ENCODE measurements at places on chromosomes 5 and 9. TPM values are rescaled to one million over a fixed set of nuclear protein-coding genes. Genes with fewer than 3 reads are reported as not detected.

The CARD19 gene
- total RNA-seq = 74.9 TPM

The C9 gene
- not detected for total RNA-seq

The NUTM2G gene
- not detected for total RNA-seq

The TLX3 gene
- total RNA-seq = not detected

The CLIC3 gene
- 0.90 TPM for total RNA-seq

The SLC23A1 gene
- total RNA-seq = not detected

The DMRTA1 gene
- 0.19 TPM for total RNA-seq

The DOK3 gene
- total RNA-seq = 2.5 TPM

The PKN3 gene
- total RNA-seq = 18.5 TPM

The GPBP1 gene
- total RNA-seq = 59.1 TPM

The SH3TC2 gene
- total RNA-seq = 6.0 TPM

The FOXD4L5 gene
- total RNA-seq = 0.09 TPM

The PCDHGB4 gene
- total RNA-seq = 14.9 TPM

The FYB1 gene
- total RNA-seq = not detected

The SEMA4D gene
- 3.4 TPM for total RNA-seq

The LCN15 gene
- total RNA-seq = not detected

The TRPM6 gene
- total RNA-seq = under 0.01 TPM

The RNF180 gene
- total RNA-seq = 6.4 TPM

The OTULINL gene
- under 0.01 TPM for total RNA-seq

The OBP2B gene
- not detected for total RNA-seq

The SLC4A9 gene
- total RNA-seq = not detected

The BARHL1 gene
- total RNA-seq = not detected

The CNTFR gene
- not detected for total RNA-seq

The PLPPR1 gene
- total RNA-seq = 3.8 TPM

The KIF4B gene
- 0.27 TPM for total RNA-seq

The CCDC192 gene
- total RNA-seq = not detected

The PCDHGB6 gene
- total RNA-seq = 1.7 TPM

The SHISAL2B gene
- total RNA-seq = not detected

The ACSL6 gene
- total RNA-seq = 0.47 TPM

The ASPN gene
- not detected for total RNA-seq

The HTR1A gene
- total RNA-seq = not detected

The TIMD4 gene
- total RNA-seq = not detected

Measured in endothelial cell of coronary artery (primary cell).